Activated T-cell treated with anti-CD3 and anti-CD28 coated beads for 1 hour (primary cell): ENCODE measurements at places on chromosomes 4 and X.

GRCh38 chr4:168886351-168886750, 123.7 kb downstream of the CBR4 start:
- DNase-seq = no peak

DNA sequence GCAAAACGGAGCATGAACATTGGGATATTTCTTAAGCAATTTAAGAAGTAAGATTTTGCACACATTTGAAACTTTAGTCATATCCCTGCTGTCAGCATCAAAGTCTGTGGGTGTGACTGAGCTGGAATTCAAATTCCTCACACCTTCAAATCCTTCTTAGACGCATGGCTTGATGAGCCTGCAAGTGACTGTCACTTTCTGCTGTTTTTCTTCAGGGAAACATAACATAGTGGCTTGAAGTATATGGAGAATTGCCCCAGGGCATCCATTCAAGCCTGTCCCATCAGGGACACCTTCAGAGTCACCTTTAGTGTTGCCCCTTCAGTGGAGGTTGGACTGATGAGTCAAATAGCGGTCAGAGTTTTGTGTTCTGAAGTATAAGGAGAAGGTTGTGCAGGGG, 17.4 kb downstream of the FHDC1 start:
- DNase-seq = no peak

DNA sequence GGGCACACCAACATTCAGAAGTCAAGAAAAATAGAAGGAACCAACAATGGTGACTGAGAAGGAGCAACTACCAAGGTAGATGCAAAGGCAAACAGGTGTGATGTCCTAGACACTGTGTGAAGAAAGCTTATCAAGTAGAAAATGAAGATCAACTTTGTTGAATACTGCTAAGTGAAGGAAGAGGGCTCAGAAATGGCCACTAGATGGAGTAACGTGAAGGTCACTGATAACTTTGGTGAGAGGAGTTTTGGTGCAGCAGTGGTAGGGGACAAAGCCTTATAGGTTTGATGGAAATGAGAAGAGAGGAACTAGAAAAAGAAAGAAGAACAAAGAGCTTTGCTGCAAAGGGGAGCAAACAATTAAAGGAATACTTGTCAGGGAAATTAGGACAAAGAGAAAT, 23.5 kb downstream of the OTC start:
- no peak for DNase-seq

DNA sequence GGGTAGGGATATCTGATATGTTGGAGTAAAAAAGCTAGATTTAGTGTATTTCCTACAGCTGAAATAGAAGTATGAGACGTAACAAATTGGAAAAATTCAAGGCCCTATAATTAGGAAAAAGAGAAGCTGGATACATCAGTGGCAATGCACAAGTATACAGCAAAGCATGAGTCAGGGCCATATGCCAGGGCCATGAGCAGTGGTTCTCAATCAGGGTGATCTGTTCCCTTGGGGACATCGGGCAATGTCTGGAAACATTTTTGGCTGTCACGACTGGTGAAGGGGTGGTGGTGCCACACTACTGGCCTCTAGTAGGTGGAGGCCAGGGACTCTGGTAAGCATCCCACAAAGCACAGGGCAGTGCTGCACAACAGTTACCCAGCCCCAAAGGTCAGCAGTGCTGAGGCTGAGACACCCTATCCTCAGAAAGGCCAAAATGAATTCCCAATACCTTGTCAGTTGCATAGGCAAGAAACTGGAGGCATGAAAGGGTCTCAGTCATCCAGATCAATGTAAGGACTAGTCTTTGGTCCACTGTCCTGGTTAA, 36.8 kb upstream of the NAP1L5 start:
- DNase-seq = no peak

DNA sequence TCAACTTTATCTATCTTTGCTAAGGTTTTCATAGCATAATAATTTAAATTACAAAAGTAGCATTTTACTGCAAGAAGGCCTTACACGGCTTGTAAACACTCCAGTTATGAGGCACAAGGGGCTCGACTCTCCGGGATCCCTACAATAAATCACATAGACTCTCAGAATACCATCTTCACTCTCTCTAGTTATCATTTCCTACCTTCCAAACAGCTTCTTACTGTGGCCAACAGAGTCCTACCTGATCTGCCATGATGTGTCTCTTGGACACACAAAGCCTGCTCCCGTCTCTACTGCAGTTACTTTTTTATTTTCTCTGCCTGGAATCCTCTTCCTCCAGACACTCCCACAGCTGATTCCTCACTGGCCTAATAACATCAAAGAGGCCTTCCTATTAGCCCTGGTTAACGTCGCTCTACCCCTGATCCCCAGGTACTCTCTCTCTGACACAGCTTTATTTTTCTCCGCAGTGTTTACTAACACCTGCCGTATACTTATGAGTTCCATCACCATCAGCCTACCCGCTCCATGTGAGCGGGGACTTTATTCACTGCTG, 559.6 kb upstream of the DIPK2B start:
- no peak for DNase-seq

DNA sequence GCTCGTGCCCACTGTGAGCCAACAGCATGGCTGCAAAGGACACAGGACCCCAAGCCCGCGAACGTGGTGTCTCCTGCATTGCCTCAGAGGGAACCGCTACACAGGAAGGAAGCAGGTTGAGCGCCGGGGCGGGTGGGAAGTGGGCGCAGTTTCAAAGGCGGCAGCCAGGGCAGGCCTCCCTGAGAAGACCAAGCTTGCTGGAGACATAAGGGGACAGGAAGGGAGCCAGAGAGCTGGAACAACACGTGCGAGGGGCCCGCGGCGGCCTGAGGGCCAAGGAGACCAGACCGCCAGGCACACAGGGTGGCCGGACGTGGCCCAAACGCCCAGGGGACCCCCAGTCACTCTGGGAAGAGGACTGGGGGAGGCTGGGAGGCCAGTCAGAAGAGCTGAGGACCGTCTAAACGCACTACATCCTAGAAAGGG, 32.0 kb downstream of the CTBP1 start:
- peak; percentile 55 for DNase-seq

DNA sequence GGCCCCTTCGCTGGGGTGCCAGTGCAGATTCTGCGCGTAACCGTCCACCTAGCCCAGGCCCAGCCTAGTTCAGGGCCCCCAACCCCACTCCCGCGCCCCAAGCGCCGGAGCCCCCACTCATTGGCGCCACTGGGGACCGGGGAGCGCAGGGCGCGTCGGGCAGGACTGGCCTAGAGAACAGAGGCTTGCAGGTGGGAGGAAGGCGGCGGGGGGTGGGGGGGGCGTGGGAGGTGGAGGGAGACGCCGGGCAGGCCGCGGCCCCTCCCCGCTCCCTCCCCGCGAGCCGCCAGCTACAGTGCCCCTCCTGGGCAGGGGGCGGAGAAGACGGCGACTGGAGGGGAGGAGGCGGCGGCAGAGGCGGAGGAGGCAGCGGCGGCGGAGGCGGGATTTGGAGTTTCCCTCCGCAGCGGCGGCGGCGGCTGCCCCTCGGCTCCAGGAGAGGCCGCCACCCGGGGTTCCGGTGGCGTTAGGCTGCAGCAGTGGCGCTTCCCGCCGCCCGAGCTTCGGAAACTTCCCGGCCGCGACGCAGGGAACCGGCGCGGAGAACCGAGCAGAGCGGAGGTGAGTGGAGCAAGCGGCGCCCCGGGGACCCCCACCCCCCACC, 4.8 kb upstream of the DUSP9 start:
- DNase-seq = no peak

GRCh38 chr4:93983140-93983539, 154.6 kb downstream of the ATOH1 start:
- no peak for DNase-seq

- no peak for DNase-seq
Measured at GRCh38 chrX:153307276-153308178, 14.0 kb downstream of the PNMA6F start.

GRCh38 chrX:112025753-112026152, 56.8 kb downstream of the TRPC5 start:
- no peak for DNase-seq

DNA sequence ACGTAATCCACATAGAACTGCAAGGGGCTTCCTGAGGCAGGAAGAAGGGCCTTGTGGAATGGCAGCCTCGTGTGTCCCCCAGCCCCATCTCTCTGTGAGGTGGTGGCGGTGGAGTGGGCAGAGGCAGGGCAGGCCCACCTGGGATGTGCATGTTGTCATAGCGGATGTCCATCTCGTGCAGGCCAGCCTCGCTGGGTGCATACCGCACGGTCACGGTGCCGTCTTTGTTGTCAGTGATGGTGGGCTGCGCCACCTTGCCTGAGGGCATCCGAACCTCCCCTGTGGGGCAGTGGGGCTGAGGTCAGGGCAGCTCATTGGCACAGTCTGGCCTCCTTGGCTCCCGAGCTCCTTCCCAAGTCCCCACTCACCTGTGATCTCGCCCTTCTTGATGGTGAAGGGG, 20.4 kb downstream of the FLNA start:
- no peak for DNase-seq

DNA sequence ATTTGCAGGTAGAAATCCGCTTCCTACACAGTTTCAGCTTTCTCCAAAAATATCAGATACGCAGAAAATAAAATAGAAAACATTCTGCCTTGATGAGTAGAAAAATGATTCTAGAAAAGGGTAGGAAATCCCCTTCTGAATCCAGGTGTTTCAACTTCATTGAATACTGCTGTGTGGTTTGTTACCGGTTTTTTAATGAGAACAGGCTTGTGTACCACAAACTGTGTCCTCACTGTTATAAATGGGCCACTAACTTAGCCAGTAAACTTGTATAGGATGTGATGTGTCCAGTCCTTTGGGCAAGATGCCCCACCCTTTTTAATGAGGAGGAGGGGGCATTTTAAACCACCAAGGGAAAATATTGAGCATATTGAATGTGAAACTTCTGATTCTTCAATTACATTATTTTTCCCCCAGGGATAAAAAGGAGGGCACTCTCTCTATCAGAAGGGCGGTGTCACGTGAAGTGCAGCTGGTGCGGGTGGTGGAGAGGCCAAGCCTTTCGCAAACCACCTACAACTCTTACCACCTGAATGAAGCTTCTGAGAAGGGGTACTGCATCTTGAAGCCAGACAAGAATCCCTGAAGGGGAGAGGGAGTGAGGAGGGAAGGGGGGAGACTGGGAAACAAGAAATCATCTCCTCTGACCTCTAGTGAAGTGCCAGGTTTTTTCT, 4.5 kb downstream of the CXXC4 start:
- no peak for DNase-seq

GRCh38 chr4:62865261-62865660, 1544.0 kb downstream of the TECRL start:
- no peak for DNase-seq

- no peak for DNase-seq
Measured at GRCh38 chr4:85747882-85748491, 273.0 kb downstream of the ARHGAP24 start.

GRCh38 chr4:40829586-40829985, 79.8 kb downstream of the NSUN7 start:
- no peak for DNase-seq

GRCh38 chr4:89528526-89529133, 221.0 kb upstream of the GPRIN3 start:
- DNase-seq = no peak

DNA sequence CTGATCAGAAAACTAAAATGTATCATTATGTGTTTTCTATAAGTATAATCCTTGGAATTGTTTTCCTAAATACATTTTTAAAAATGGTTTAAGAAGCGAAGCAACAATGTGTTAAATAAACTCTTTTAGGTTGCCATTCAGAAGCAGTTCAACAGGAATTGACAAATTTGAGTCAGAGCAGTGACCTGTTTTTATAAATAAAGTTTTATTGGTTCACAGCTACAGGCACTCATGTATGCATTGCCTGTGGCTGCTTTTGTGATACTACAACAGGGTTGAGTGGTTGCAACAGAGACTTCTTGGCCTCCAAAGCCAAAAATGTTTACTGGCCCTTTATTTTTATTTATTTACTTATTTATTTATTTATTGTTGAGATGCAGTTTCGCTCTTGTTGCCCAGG, 99.5 kb downstream of the FRMPD4 start:
- DNase-seq = no peak

DNA sequence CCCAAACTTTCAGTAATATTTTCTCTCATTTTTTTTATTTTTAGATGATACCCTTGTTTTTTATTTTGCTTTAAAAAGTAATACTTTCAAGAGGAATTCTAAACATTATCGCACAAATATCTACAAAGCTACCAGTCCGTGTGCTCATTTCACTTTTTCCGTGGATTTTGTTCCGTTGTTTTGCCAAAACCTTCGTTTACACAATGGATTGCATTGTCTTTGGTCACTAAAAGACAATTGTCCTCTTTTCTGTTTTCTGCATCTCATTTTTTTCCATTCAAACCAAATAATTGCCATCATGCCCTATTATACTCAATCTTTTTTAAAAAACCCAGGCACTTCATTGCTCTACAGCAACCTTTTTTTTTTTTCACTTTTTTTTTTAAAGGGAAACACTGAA, 214.9 kb downstream of the CXXC4 start:
- DNase-seq = no peak
